ENCODE measurements at places on chromosomes 13 and 19.

- DNase-seq: no peak
- H3K4me3 ChIP-seq: peak within 1 kb of the TSS; percentile 33
- no peaks in the 10 kb centered on the region for H3K4me1 ChIP-seq
- no peaks in the 10 kb centered on the region for H3K27me3 ChIP-seq
- no peaks in the 10 kb centered on the region for H3K36me3 ChIP-seq
Observed at GRCh38 chr13:85799097-85799582, at the start of gene SLITRK6. Gene SLITRK6 (minus strand): TSS chr13:85799419. CDS start chr13:85796508, 2,911 bp downstream.

GRCh38 chr19:38619361-38620174 is 580 bp downstream of the EIF3K start:
- no peaks in the 10 kb centered on the region for H3K27me3 ChIP-seq
- DNase-seq: no peak
- peaks cover 29% of the 10 kb centered on the region for H3K36me3 ChIP-seq
- peak overlapping the region; percentile 98 for H3K4me3 ChIP-seq
- peak overlapping the region; percentile 97 for H3K27ac ChIP-seq

- no peak overlapping the region for H3K4me3 ChIP-seq
- H3K4me1 ChIP-seq: peaks cover 7% of the 10 kb centered on the region
- no peak for DNase-seq
- H3K36me3 ChIP-seq: no peaks in the 10 kb centered on the region
- no peaks in the 10 kb centered on the region for H3K27me3 ChIP-seq
- peak overlapping the region; percentile 81 for H3K27ac ChIP-seq
Observed at GRCh38 chr13:44303681-44304432, 69.8 kb upstream of the SERP2 start.

GRCh38 chr13:77492982-77493381 is 42.5 kb upstream of the SCEL start:
- no peaks in the 10 kb centered on the region for H3K27me3 ChIP-seq
- no peak for DNase-seq
- H3K4me3 ChIP-seq: no peak overlapping the region

- H3K27me3 ChIP-seq: no peaks in the 10 kb centered on the region
- no peak overlapping the region for H3K27ac ChIP-seq
- no peaks in the 10 kb centered on the region for H3K36me3 ChIP-seq
Observed at GRCh38 chr13:32079587-32079986, 48.0 kb downstream of the FRY start.

DNA sequence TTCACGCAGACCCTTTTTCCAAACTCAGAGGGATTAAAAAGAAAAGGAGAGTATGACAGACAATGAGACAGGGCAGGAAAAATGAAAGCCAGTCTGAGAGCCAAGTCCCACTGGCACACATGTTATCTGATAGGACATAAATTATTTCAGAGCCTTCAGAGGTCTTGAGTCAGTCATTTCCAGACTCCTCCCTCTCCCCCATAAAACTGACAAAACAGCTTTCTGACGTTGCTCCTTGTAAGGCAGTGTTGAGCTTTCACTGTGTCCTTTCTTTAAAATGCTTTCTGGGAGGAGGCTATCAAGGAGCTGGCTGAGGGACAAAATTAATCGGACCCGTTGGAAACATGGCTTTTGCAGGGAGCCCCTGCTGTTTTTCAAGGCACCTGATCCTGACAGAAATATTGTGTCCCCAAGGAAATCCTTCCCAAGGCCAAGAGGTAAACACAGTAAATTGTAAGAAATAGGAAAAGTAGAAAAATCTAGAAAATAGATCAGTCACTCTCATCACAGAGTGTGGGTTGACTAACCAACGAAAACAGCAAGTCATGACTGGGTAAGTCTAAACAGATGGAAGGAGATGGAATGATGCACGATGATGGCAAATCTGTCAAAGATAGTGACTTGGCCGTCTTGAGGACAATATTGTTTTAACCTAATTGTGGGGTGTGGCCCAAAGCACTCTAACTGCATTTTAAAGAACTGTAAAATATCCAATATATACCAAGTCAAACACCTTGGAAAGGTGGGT is 89.7 kb downstream of the DCT start:
- no peaks in the 10 kb centered on the region for H3K27me3 ChIP-seq
- H3K4me3 ChIP-seq: no peak overlapping the region
- H3K4me1 ChIP-seq: no peaks in the 10 kb centered on the region
- no peak overlapping the region for H3K27ac ChIP-seq

DNA sequence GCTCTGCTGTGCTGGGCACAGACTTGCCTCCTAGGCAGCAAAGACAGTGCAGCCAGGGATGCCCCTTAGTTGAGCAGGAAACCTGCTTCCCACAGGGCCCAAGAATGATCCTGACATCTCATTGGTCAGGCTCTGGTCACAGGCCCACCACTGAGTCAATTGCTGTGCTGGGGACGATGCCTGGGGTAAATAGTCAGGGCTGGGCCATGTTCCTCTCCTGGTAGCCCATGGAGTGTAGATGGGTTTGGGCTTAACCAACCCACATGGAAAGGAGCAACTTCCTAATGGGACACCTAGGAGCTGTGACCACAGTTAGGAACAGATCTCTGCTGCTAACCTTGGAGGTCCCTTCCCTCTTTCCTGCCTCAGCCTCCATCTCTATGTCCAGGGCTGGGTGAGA is 212.5 kb upstream of the ZNF536 start:
- no peak overlapping the region for H3K27ac ChIP-seq
- no peak overlapping the region for H3K4me3 ChIP-seq
- no peaks in the 10 kb centered on the region for H3K36me3 ChIP-seq
- H3K4me1 ChIP-seq: no peaks in the 10 kb centered on the region
